Urinary bladder (tissue), 4 donors: ENCODE measurements at places on chromosomes 1 and 21. TPM values are rescaled to one million over a fixed set of nuclear protein-coding genes. Genes with fewer than 3 reads are reported as not detected.

PTGFRN gene
- polyA plus RNA-seq = 41.5 TPM

GRCh38 chr21:34790341-34790740 lies 121.5 kb downstream of the CLIC6 start:
- no peak for DNase-seq

PRPF38A gene
- polyA plus RNA-seq = 21.8 TPM

SPRR2F gene
- polyA plus RNA-seq = not detected

GRCh38 chr1:22447621-22448111 lies 4.0 kb upstream of the ZBTB40 start:
- DNase-seq = no peak
